Stimulated activated CD4-positive, alpha-beta T cell treated with anti-CD3 and anti-CD28 coated beads, Interleukin-12 subunit alpha, Interleukin-12 subunit beta, amount 100 ng/mL, for 4 hours (primary cell): ENCODE measurements at places on chromosomes 5 and 9.

DNA sequence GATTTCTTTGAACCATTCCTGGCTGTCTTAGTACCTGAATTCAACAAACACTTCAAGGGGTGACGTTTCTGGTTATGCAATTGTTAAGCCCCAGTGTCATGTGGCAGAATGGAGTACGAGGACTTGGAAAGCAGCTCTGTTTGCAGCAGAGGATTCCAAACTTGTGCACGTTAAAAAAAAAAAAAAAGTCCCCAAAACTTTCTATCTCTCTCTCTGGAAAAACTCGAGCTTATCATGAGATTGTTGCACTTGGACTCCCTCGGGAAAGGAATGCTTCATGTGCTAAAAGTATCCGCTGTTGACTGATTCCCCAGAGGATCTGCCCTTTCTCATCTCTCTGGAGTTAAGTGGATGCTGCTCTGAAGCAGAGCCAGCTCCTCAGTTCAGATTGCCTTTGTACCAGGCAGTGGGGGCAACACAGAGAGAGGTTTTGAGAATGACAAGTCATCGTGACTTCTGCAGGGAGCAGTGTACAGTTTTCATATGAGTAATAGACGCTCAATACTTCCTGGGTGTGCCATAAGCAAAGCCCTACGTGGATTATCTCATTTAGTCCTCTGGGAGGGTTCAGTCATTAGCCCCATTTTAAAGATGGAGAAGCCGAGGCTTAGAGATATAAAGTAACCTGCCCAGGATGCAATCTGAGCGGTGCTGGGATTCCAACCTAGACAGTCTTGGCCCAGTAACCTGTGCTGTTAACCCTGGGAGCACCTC is 28.1 kb downstream of the TMOD1 start:
- no peak for DNase-seq

DNA sequence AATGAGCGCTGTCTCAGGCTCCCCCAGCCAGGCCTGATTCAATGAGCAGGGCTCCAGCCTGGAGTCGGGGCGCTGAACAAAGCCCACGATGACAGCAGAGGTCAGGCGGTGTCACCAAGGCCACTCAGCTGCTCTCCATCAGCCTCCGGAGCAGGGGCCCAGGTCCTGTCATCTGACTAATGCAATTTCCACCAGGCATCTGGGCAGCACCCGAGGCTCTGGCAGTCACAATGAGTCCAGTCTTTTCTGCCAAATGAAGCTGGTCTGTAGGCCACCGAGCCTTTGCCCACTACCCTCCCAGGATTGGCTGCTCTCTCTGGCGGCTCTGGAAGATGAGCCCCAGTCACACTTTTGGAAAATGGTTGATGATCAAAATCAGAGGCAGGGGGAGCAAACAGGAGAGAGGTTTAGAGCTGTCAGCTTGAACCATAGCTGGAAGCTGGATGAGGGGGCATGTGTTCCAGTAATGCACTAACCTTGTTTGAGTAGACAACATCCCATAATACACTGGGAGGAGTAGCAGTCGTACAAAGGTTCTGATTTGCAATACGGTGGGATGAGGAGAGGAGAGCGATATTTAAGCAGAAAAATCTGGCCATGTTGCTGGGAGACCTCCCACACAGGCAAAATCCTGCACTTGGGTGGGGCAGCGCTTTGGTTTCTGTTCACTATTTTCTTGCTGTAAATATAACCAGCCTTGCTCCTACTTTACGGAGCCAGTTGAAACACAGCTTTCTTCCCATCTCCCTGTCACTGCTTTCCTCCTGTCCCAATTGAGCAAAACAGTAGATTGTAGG is 306.4 kb upstream of the PANK3 start:
- no peak for DNase-seq

DNA sequence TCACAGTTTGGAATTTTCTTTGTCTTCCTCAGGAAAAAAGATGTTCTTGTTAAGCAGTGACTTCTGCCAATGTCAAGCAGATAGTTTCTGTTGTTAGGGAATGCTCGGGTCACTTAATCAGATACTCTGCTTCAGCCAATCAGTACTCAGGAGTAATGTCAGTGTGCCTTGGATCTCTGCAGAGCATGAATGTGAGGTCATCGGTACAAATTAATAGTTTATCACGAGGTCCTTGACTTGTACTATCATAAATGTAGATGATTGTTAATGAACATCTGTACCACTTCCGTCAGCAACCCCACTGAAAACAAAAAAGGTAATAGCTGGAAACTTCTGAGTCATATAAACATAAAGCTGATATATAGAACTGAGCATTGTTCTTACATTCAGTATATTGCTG is 73.6 kb downstream of the FBXL7 start:
- DNase-seq, result no peak

DNA sequence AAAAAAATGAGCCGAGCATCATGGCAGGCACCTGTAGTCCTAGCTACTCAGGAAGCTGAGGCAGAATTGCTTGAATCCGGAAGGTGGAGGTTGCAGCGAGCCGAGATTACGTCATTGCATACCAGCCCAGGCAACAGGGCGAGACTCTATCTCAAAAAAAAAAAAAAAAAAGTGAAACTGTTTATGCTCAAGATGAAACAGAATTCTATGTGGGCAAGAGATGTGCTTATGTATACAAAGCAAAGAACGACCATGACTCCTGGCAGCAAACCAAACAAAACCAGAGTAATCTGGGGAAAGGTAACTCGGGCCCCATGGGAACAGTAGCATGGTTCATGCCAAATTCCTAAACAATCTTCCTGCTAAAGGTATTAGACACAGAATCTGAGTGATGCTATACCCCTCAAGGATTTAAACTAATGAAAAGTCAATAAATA is 32.6 kb upstream of the PLAC8L1 start:
- DNase-seq, result no peak

DNA sequence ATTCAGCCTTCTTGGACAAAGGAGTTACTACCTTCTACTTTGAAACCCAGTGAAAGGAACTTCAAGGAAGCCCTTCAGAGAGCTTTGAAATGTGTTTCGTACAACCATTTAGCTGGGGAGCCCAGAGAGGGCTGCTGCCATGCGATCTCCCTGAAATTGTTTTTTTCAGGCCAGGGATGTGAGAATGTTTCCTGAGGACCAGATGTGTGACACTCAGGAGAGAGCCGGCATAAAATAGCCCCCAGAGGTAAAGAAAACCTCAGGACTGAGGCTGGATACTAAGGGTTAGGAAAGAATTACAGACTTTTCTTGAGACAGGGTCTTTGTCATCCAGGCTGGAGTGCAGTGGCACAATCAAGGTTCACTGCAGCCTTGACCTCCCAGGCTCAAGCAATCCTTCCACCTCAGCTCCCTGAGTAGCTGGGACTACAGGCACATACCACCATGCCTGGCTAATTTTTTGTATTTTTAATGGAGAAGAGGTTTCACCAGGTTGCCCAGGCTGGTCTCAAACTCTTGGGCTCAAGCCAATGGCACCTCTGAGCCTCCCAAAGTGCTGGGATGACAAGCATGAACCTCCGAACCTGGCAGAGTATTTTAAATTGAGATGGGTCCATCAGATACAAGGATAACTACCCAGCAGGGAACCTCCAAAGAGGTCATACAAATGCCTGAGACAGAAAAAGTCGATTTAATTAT is 8.4 kb downstream of the RPL37 start:
- DNase-seq, result no peak

DNA sequence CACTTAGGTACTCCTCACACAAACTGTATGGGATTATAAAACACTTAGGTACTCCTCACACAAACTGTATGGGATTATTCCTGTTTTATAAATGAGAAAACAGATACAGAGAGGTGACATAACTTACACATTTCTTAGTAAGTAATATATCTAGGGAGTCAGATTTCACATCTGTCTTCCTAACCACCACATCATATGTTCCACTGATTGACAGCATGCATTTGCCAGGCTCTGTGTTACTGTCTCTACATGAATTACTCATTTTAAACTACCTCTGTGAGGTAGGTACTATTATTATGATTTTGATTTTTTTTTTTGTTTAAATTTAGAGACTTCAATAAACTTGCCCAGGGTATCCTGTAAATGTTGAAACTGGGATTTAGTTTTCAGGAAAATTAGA is 232.7 kb downstream of the CCDC171 start:
- DNase-seq, result no peak

DNA sequence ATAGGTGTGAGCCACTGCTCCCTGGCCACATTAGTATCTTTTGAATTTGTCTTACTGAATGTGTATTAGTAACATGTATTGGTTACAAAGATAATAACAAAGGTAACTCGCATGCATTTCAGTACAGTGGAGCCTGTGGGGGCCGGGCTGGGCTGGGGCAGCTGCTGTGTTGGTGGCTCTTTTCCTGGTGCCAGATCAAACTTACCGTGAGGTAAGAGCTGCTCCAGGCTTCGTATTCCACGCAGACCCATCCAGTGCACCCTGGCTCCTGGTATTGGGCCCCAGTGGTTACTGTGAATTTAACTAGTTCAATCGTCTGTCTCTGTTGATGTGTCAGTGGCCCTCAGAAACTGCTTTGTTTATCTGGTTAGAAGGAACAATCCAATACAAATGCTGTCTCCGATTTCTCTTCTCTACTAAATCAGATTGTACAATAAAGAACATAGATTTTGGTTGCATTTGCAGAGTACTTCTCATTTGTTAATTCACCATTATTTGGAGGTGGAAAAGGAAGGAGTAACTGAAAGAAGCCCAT is 15.6 kb downstream of the PRRC2B start:
- DNase-seq, result no peak
